ENCODE measurements at places on chromosomes 4 and X. TPM values are rescaled to one million over a fixed set of nuclear protein-coding genes. Genes with fewer than 3 reads are reported as not detected.

DNA sequence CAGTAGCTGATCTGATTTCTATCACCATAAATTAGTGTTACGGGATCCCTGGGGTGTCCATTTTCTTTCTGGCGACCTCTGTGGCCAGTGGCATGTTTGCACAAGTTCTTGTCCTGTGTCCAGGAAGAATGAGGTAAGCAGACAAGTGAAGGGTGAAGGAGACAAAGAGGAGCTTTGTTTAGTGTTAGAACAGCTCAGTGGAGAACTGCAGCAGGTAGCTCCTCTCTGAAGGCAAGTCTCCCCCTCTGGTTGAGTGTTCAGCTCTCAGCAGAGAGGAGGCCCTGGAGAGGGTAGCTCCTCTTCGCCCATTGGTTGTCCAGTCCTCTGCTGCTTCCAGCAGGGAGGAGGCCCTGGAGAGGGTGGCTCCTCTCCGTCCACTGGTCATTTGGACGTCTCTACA, 47.2 kb downstream of the DMP1 start:
- DNase-seq: no peak

DNA sequence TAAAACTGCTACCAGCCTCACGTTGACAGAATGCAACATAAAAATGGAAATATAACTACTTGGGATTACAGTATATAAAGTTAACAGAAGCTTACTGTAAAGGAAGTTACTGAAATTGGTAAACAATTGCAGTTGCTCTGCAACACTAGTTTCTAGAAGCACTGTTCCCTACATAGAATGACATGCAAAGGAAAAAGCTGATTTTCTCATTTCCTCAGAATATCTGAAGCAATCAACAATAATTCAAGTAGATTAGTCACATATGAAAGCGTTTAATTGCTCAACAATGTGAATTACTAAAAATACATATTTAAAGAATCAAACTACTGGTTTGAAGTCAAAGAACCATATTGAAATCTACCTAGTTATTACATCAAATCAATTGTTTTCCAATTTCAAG, 31.8 kb downstream of the PDGFC start:
- DNase-seq: no peak

- DNase-seq: no peak
These were observed 10.0 kb downstream of the SMC1A start for GRCh38 chrX:53412446-53412845.

DNA sequence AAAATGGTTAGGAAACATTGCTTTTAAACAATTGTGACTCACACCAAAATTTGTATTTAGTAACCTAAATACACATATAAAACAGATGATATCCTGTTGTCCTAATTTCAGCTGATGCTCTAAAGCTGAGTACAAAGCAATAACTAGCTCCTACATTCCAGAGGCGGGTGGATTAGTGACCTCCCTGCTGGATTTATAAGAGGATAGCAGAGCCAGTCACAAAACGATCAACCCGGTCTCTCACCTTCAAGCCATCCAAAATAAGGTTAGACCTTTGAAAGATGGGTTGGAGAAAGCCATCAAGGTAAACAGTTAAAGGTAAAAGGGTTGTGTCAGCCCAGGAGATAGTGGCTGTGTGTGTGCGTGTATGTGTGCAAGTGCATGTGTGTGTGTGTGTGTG, 43.2 kb upstream of the SFRP2 start:
- DNase-seq: no peak

GRCh38 chr4:15412461-15412860, 15.4 kb upstream of the C1QTNF7 start:
- no peak for DNase-seq

- no peak for DNase-seq
These were observed 519 bp downstream of the SLC25A4 start for GRCh38 chr4:185143601-185143969.

DNA sequence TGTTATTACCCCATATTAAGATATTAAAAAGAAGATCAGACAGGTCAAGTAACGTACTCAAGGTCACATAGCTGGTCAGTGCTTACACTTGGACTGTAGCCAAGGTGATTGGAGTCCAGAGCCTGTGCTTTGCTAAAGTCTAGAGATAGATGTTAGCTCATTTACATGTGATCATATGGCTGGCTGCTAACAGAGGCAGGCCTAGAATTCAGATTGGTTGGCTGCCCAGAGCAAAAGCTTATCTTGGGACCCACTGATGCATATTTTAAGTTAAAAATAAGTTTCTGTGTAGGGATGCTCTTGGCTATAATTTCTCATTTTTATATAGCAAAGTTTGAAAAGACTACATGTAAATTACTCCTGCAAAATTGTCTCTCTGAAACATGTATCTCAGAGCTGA, 18.1 kb upstream of the EXOC1L start:
- DNase-seq: no peak

GRCh38 chr4:141570290-141570689, 66.1 kb upstream of the IL15 start:
- no peak for DNase-seq

GRCh38 chr4:108365551-108365950, 196.8 kb upstream of the LEF1 start:
- DNase-seq: no peak

DNA sequence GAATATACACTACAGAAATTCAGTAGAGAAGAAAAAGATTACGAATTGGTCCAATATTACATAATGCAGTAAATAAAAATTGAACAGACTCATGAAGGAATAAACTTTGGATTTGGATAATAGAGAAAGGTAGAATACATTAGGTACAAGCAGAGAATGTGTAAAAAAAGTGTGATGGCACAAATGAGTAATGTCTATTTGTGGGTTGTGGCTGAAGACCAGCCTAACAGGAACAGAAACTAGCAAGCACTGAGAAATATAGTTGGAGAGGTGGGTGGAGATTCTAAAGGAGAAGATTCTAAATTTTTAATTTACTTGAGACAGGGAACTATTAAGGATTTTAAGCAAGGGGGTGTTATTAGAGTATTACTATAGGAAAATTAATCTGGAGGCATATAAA, 15.2 kb upstream of the CLOCK start:
- DNase-seq: no peak

NUDT10 gene
- 0.41 TPM for total RNA-seq

DNAAF6 gene
- not detected for total RNA-seq

C4orf50 gene
- not detected for total RNA-seq

Data from right atrium auricular region (tissue), 2 donors.